ENCODE measurements at places on chromosomes 7 and 10. TPM values are rescaled to one million over a fixed set of nuclear protein-coding genes. Genes with fewer than 3 reads are reported as not detected.
A peak's percentile ranks its signal among the peaks of the same experiment; 100 is the strongest.

GRCh38 chr10:130749911-130750310 is 561.6 kb downstream of the TCERG1L start:
- DNase-seq, result no peak

GRCh38 chr10:86187499-86188239 is 178.9 kb downstream of the GRID1 start:
- no peak for DNase-seq

DNA sequence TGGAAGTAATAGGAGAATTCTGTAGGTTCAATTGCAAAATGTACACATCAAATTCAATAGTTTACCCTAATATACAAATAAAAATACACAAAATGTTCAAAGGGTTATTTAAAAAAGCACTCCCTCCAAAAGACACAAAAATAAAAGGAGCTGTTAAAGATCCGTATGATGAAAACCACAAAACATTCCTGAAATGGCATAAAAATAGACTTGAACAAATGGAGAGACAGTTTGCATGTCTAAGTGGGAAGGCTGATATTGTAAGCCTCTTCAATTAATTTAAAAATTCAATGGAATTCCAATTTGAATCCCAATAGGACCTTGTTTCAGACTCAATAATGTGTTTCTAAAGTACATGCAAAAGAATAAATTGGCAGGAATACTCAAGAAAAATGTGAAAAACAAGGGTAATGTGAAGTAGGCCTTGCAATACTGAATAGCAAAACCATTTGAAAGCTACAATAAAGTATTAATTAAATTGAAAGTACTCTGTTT is 38.0 kb upstream of the INSYN2A start:
- DNase-seq, result no peak

- DNase-seq, result no peak
Observed at GRCh38 chr7:2282185-2282751, 32.0 kb downstream of the SNX8 start.

GRCh38 chr7:151141855-151142685 is 25.4 kb downstream of the GBX1 start:
- no peak for DNase-seq

GRCh38 chr10:33180921-33181320 is 153.5 kb downstream of the NRP1 start:
- no peak for DNase-seq

GRCh38 chr10:30172091-30172490 is 112.7 kb upstream of the JCAD start:
- no peak for DNase-seq

DNA sequence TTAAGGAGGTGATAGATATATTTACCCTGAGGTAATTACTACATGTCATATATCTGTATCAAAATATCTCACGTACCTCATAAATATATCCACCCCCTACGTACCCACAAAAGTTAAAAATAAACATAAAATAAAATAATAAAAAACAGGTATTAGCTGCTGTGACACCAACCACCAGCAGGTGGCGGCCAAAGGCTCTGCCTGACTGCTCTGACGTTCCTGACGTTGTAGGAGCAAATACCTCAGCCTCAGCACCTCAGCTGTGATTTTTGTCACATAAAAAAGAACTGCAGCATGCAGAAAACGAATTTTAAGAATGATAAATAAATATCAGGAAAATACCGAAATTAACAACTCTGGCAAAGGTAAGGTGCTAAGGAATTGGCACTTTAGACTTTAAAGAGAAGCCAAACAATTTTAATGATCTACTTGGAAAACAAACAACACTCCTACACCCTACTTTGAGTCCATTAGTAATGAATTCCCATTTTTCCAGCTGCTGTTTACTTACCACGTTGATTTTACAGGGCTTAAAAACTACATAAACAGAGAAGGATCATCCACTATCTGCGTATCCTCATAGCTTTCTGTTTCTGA is 125.4 kb upstream of the TARP start:
- DNase-seq, result peak; percentile 51

- DNase-seq, result no peak
Observed at GRCh38 chr7:167090-167855, 25.1 kb upstream of the FAM20C start.

DNA sequence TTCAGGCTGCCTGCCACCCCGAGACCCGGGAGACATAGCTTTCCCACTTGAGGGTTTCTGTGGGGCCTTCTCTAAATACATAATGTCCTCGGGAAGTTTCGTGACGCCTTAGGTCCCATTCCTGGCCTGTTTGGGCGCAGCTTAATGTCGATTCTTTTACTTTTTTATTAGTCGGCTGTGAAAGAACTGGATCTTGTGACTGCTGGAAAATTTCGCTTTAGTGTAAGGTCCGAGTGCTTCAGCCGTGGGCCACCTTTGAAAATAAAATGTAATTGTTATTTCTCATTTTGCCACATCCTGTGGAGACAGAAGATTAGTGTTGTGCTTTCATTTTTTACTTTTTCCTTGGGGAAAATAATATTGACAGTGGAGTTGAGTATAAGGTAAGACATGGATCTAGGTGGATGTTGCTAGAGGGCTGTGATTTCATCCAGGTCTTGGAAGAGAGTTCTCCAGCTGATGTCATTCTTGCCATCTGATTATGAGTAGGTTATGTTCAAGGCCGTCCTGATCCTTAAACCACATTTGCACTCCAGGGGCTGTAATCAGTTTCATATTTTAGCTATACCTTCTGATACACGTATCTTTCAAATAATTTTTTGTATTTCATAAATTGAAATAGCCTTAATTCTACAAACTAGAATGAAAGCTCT is 830 bp downstream of the RAB18 start:
- DNase-seq, result no peak

- no peak for DNase-seq
Observed at GRCh38 chr10:5965266-5965665, 12.1 kb downstream of the IL15RA start.

DNA sequence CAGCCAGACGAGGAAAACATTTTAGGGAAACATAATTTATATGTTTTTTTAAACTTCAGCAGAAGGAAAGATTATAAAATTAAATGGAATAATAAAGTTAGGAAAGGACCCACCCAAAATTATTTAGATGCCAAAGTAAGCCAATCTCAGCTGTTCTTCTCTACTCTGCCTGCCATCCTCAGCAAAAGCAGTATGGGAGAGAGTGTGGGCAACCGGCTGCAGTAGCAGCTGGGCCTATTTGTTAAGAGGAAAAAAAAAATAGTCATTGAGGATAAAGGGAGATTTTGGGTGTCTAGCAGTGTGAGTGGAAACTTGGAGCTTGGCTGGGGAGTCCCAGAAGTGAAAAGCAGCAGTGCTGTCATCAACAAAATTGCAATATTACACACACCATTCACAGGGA is 15.4 kb downstream of the SEMA3E start:
- no peak for DNase-seq

DNA sequence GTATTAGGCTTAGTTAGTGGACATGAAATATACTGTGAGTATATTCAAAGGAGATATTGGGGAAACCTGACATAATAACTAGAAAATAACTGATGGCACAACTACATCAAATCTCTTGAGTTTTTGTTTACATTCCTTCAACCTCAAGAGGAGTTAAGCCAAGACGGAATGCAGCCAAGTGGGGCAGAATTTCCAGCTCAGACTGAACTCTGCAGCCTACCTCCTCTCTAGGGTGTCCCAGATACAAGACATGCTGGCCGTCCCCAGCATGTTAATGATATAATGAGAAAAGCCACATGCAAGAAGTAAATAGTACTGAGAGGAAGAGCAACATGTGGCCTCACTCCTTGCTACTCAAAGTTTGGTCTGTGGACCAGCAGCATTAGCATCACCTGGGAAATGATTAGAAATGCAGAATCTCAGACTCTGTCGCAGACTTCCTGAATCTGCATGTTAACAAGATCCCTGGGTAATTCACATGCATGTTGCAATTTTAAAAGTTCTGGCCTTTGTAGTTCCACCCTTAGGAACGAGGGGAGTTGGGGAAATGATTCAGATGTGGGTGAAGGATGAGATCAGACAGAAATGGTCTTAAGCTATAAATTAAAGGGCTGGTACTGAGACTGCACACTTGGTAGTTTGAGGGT is 118.4 kb upstream of the CACUL1 start:
- no peak for DNase-seq

DNA sequence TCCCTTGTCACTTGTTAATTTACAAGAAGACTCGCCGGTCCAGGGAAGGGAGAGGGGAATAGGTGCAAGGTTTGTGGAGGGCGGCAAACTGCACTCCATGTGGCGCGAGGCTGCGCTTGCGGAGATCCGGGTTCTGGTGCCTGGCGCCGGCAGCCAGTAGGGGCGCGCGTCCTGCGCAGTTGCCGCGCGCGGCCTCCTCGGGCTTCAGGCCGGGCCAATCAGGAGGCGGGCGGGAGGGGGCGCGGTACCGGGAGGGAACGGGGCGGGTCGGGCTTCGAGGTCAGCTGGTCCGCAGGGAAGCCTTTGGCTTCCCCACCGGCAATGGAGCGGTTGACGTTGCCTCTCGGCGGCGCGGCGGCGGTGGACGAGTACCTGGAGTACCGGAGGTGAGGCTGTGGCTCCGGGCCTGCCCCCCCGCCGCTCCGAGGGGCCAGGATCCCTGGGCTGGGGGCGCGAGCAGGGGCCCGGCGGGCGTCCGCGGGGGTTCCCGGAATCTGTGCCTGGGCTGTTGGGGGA is at the start of gene FAM221A:
Gene FAM221A (plus strand): TSS at position 302 of the 516 bp plus-strand sequence. CDS start 20 bp downstream, at position 322.
- DNase-seq, result peak; percentile 84

DNA sequence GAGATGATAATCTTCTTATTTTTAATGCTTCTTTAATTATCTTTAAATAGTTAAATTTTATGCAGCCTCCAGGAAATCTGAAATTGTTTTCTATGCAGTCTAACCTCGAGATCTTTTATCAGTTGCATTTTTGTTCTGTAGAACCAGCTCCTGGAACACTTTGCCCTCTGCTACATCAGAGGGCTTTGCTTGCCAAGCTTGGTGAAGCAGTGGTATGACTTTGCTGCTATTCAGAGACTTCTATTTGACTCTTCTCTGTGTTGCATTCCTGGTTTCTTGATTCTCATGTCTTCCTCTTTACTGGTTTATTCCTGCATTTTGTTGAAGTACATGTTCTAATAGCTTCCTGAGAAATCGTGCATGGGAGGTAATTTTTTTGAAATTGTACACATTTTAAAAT is 163.7 kb upstream of the TMEM229A start:
- DNase-seq, result no peak

CLCN1 gene
- total RNA-seq, result 0.10 TPM

ELN gene
- total RNA-seq, result not detected

OR2A5 gene
- not detected for total RNA-seq

AEBP1 gene
- total RNA-seq, result 0.30 TPM

ABCC2 gene
- total RNA-seq, result 0.95 TPM

MUC3A gene
- total RNA-seq, result 0.20 TPM

BTBD16 gene
- not detected for total RNA-seq

PCDH15 gene
- not detected for total RNA-seq

PTPRZ1 gene
- total RNA-seq, result not detected

Measured in activated CD4-positive, alpha-beta memory T cell treated with anti-CD3 and anti-CD28 coated beads, Interleukin-2, amount 10 ng/mL, durations not matched to agents 7 days and 5 days (primary cell).